ENCODE measurements at places on chromosomes 2 and 18.

DNA sequence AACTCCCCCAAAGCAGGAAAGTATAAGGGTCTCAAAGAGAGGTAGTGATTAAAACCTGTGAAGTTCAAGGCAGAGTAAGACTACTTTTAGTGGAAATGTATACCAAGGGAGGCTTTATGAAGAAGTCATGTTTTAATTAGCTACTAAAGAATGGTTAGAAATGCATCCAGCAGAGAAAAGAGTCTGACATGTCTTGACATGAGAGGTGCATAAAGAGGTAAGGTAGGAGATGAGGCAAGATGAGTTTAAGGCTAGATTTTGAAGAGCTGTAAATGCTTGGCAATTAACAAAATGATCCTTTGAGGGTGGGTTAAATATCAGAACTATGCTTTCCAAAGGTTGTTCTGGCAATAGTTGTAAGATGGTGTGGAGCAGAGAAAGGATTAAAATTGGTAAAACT, 88.7 kb upstream of the WDSUB1 start:
- DNase-seq, result no peak

- no peak for DNase-seq
These were observed 419.2 kb downstream of the LRP1B start for GRCh38 chr2:141711627-141712026.

- DNase-seq, result no peak
These were observed 68.4 kb downstream of the LIPG start for GRCh38 chr18:49630246-49630699.

- no peak for DNase-seq
These were observed 119.0 kb upstream of the SLC38A11 start for GRCh38 chr2:165074323-165074722.

Data from activated CD4-positive, alpha-beta memory T cell treated with anti-CD3 and anti-CD28 coated beads for 36 hours (primary cell).